ENCODE measurements at places on chromosomes 1 and 21. TPM values are rescaled to one million over a fixed set of nuclear protein-coding genes. Genes with fewer than 3 reads are reported as not detected.

DNA sequence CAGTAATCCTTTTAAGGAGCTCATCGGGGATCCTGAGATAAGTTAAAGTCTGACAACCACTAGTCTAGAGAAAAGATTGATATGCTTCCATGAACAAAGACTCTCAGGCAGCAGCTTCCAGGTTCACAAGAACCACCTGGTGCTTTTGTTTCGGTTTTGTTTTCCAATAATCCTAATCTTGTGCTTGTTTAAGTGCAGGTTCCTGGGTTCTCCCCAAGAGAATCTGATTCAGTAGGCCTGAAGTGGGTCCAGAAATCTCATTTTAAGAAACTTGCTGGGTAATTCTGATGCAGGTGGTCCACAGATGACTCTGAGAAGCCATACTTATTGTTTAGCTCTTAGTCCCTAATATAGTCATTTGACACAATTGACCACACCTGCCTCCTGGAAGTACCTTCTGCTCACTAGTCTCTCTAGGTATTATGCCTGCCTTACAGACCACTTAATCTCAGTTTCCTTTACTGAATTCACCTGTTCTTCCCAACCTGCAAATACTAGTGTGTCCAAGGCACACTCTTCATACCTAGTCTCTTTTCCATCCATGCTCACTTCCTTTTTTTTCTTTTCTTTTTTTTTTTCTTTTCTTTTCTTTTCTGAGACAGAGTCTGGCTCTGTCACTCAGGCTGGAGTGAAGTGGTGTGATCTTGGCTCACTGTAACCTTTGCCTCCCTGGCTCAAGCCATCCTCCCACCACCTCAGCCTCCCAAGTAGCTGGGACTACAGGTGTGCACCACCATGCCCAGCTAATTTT lies 20.5 kb upstream of the FRRS1 start:
- DNase-seq, result no peak

INPP5B gene
- total RNA-seq, result 52.7 TPM

KDF1 gene
- not detected for total RNA-seq

GRCh38 chr21:18477043-18477442 lies 73.5 kb upstream of the TMPRSS15 start:
- DNase-seq, result no peak

GRCh38 chr21:46559291-46559983 lies 45.4 kb downstream of the S100B start:
- DNase-seq, result peak; percentile 62

SPRR2E gene
- not detected for total RNA-seq

DCDC2B gene
- total RNA-seq, result not detected

- peak; percentile 57 for DNase-seq
These were observed 97.2 kb upstream of the ARTN start for GRCh38 chr1:43836267-43836951.

GBP5 gene
- total RNA-seq, result 86.8 TPM

IVL gene
- not detected for total RNA-seq

RGS13 gene
- total RNA-seq, result not detected

DNA sequence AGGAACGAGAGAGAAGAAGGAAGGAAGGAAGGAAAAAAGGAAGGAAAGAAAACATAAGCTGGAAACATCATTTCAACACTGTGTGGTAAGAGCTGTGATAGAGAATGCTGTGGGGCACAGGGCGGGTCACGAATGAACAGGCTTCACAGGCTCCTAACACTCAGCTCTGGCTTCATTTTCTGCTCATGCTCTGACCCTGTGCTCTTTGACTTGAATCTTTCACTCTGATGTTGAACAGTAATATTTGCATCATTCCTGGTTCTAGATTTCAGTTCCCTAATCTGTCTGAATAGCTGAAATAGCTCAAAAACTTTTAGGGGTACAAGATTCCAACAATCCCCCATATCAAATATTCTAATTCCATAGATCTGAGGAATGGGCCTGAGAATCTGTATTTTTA lies 207.3 kb downstream of the LHX8 start:
- no peak for DNase-seq

DNA sequence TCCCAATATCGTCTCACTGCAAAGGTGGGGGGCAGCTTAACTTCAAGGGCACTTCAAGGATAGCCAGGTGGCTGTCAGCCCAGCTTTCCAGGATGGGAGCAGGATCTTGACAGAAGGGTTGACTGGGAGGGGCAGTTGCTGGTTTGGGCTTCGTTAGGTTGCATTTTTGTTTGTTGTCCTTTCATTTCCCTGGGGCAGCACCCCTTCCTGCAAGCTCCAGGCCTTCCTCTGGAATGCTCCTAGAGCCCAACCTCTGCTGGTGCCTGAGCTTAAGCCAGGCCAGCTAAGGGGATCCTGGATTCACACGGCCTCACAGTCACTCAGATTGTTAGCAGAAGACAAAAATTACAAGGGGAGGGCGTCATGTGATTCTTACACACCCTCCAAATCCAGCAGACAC lies 4.1 kb upstream of the OLIG2 start:
- DNase-seq, result no peak

DNA sequence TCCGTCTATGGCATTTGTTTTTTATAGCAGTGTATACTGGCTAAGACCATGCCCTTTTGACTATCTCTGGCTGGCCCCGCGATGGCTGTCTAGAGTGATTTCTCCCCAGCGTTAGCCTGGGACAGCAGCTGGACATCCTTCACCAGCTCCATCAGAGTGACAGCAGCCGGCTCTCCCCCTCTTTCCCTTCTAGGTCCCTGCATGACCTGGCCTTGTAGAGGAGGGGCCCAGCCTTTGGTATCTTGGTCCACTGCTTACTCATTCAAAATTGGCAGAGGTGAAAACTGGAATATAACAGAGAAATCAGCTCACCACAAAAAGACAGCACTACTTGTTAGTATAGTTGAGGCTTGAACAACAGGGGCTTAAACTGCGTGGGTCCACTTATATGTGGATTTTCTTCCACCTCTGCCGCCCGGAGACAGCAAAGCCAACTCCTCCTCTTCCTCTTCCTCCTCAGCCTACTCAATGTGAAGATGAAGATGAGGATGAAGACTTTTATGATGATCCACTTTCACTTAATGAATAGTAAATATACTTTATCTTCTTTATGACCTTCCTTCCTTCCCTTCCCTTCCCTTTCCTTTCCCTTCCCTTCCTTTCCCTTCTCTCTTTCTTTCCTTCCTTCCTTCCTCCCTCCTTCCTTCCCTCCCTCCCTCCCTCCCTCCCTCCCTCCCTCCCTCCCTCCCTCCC lies 29.4 kb upstream of the B3GALNT2 start:
- DNase-seq, result no peak

- no peak for DNase-seq
These were observed 185.9 kb downstream of the TPR start for GRCh38 chr1:186189156-186189555.

DNA sequence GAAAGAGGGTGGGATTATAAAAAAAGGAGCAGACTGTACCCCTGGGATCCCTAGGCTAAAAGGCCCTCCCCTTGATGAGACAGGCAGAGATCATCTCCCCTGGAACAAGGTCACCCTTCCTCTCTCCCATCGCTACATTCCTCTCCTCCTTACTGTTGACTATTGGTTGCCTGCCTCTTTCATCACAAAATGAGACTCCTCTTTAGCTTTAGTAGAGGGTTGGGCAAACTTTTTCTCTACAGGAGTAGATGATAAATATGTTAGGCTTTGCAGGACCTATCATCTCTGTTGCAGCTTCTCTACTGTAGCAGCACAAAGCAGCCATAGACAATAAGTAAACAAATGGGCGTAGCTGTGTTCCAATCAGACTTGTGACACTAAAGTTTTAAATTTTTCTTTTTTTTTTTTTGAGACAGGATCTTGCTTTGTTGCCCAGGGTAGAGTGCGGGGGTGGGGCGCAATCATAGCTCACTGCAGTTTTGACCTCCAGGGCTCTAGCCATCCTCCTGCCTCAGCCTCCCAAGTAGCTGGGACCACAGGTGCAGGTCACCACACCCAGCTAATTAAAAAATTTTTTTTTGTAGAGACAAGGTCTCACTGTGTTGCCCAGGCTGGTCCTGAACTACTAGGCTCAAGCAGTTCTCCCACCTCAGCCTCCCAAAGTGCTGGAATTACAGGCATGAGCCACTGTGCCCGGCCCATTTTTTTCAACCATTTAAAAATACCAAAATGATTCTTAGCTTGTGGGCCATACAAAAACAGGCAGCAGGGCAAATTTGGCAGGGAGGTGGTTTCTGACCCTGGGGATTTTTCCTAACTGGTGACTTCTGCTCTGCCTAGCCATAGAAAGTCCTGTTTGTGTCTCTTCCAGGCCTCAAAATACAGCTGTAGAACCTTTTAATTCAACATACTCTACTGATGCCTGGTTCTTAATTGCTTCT lies 15.1 kb downstream of the MCL1 start:
- no peak for DNase-seq

DNA sequence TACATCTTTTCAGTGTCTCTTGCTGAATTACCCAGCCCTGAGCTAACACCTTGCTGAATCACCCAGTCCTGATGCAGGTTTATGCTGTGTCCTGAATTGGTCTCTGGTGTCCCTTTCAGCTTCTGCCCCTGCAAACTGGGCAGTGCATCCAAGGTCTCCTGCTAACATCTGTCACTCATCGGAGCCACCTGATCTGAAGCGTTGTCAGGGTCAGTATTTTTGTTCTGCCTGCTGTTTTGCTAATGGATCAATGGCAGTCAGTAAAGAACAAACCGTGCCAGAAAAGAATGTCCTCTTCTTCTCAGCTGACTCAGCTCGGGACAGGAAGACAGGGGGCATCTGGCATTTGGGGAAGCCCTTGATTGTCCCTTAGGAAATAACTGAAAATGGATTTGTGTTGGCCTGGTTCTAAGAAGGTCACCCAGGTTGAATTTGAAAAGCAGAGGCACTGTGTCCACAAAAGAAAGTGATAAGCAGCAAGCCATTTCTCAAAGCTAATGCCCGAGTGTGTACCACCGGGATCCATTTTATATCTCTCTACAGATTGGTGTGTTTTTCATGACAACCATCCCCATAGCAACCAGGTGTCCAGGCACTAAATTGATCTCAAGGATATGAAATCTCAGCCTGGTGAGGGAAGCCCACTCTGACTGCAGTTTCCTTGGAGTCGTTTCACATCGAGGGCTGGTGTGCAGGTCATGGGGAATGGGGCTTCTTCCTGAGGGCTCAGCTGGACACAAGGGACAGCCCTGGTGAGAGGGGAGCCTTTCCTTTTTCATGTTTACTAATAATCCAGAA lies 109.7 kb upstream of the IRF2BP2 start:
- no peak for DNase-seq

OVAAL gene
- total RNA-seq, result not detected

OR2T33 gene
- total RNA-seq, result not detected

DNA sequence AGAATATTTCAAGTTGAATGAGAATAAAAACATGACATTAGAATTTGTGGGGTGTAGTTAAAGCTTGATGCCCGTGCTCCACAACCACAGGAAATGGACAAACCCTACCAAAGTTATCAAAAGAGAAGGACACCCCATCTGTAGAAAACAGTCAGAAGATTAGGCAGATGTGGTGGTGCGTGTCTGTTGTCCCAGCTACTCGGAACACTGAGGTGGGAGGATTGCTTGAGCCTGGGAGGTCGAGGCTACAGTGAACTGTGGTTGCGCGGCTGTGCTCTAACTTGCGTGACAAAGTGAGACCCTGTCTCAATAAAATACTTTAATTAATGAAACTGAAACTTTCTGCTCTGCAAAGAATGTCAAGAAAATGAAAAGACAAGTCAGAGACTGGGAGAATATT lies 1.5 kb upstream of the SPATC1L start:
- no peak for DNase-seq

DNA sequence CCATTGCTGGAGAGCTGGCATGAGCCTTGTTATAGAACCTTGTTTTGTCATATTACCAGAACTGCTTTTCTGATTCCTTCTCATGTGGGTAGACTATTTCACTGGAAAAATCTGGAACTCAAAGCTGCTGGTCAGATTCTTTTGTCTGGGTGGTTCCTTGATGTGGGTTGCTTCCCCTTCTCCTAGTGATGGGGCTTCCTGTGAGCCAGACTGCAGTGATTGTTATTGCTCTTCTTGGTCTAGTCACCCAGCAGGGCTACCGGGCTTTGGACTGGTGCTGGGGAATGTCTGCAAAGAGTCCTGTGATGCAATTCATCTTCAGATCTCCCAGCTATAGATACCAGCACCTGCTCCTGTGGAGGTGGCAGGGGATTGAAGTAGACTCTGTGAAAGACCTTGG lies 59.4 kb downstream of the GPR137B start:
- DNase-seq, result no peak

LPAR3 gene
- 0.35 TPM for total RNA-seq

- no peak for DNase-seq
These were observed 31.9 kb upstream of the SLC19A1 start for GRCh38 chr21:45574081-45574501.

DNA sequence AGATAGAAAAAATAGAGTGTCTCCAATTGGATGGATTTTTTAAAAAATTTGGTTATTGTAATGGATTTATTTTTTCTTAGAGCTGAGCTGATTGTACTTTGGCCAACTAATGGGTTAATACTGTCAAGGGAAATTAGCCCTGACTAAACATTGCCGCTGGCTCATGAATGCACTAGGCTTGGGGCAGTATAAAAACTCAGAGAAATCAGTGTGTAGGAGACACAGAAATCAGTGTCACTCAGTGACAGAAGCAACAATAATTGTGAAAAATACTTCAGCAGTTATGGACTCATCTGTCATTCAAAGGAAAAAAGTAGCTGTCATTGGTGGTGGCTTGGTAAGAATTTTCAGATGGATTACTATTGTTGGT lies at the start of gene KMO:
Gene KMO (plus strand): TSS at position 217 of the 370 bp plus-strand sequence. CDS start 67 bp downstream, at position 284.
- no peak for DNase-seq

CNIH3 gene
- 1.8 TPM for total RNA-seq

GRCh38 chr21:43866659-43867331 lies 1.8 kb downstream of the AGPAT3 start:
- peak; percentile 44 for DNase-seq

DNA sequence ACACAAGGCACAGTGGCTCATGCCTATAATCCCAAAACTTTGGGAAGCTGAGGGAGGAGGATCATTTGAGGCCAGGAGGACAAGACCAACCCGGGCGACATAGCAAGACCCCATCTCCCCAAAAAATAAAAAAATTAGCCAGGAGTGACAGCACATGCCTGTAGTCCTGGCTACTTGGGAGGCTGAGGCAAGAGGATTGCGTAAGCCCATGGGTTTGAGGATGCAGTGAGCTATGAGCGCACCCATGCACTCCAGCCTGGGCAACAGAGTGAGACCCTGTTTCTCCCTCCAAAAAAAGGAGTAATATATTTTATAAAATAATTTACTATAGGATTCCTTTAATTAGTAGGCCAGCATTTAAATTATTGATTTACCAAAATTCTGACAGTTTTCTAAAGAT lies 89.8 kb downstream of the ACBD6 start:
- no peak for DNase-seq

C1orf53 gene
- 1.9 TPM for total RNA-seq

- DNase-seq, result no peak
These were observed 97.7 kb upstream of the IRF2BP2 start for GRCh38 chr1:234707641-234708040.

TFAP2E gene
- total RNA-seq, result 0.47 TPM

DNA sequence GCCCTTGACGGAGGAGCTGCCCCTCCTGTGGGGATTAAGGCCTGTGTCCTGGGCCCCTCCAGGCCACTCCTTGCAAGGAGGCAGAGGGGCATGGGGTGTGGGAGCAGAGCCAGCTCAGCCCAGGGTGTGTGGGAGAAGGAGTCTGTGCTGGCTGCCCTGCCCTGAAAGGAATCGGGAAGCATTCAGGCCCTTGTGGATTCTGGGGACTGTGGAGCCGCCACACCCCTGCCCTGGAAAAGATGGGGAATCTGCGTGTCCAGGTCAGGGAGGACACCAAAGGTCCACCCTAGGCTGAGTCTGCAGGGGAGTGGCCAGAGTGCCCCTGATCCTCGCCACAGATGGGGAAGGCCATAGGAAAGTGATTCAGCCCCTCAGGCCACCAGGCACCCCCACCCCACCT lies 16.5 kb upstream of the PRDM16 start:
- DNase-seq, result no peak

MNDA gene
- not detected for total RNA-seq

C1orf198 gene
- total RNA-seq, result 8.8 TPM

SLC45A1 gene
- total RNA-seq, result 0.43 TPM

LCE1A gene
- not detected for total RNA-seq
